Dermis microvascular lymphatic vessel endothelial cell (primary cell): ENCODE measurements at places on chromosomes 3 and 15.

DNA sequence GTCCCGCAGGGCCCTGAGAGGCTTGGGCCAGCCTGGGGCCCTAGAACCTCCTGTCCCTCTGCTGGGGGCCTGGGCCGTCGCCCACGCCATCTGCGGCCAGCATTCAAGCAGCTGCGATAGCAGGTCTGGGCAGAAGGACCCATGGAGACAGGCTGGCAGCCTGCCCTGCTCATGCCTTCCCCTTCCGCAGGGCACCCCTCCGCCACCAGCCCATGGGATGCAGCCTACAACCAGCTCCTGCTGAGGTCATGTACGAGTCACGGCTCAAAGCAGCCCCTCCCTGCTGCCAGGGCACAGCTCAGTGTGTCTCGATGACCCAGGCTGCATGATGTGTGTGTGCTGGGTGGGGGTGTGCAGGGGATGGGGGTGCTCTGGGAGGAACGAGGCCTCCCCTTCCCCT lies 27.8 kb downstream of the DUSP7 start:
- no peak for DNase-seq

GRCh38 chr3:41716471-41716870 lies 245.4 kb downstream of the ULK4 start:
- peak; percentile 39 for DNase-seq

GRCh38 chr3:194285850-194286197 lies 65.3 kb downstream of the CPN2 start:
- DNase-seq, result no peak

GRCh38 chr3:130488288-130488687 lies 28.7 kb upstream of the COL6A6 start:
- no peak for DNase-seq

DNA sequence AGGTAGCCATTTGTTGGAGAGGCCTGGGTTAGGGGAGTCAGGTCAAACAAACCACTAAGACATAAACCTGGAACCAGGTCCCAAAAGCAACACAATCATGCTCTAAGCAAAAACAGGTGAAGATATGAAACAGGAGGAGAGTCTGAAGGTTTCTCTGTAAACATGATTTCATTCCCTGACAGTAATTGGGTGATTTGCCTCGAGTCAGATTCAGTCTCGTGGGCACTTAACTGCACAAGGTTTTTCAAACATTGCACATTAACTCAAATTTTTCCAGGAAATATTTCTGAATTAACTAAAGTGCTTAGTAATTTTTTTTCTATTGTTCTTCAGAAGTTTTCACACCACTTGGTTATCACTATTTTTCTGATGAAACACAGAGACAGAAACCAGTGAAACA lies 27.8 kb downstream of the RORA start:
- no peak for DNase-seq

GRCh38 chr15:85494048-85494777 lies 113.8 kb downstream of the AKAP13 start:
- peak; percentile 95 for DNase-seq

DNA sequence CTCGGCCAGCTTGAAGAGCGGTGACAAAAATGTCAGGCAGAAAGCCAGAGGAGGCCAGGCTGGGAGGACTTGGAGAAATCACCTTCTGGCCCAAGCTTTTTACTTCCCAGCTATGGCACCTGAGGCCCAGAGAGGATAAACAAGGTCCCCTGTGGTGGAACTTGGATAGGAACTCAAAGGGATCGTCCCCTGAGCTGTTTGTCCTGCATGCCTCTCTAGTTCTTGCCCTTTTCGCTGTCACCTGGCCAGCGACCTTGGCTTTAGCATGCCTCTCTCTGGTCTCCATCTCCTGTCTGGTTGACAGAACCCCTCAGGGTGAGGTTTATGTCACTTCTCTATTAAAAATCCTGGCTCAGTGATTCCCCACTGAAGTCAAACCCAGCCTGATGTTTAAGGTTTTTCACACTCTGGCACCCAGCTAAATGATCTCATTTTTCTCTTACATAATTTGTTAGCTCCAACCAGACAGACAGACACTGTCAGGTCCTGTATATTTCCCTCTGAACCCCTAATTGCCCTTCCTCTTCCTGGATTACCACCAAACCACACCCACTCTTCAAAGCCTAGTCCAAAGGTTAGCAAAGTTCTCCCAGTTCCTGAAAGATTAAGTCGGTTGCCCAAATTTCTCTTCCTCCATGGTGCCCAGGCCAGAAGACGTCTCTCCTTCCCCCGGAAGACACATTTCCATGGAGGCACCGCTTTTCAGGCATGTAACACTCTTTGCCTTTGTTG lies 169.1 kb downstream of the FAM43A start:
- no peak for DNase-seq

GRCh38 chr3:10757821-10758130 lies 58.3 kb upstream of the SLC6A11 start:
- no peak for DNase-seq

DNA sequence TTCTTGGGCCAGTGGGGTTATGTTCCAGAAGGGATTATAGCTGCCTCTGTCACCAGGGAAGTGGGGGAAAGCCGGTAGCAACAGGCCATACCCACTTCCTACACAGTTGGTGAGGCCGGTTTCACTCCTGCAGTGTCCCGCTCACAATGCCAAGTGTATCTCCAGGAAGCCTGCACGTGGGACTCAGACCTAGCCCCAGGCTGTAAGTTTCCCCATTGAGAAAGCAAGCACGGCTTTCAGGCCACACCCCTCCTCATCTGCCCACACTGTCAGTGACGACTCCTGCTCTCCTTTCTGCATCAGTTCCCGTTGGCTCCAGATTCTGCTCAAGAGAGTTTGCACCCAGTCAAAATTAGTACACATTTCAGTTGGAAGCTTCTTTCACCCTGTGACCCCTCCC lies 51.6 kb upstream of the CPOX start:
- DNase-seq, result no peak

- DNase-seq, result no peak
These were observed 120.6 kb downstream of the TNIK start for GRCh38 chr3:171339598-171339997.

- DNase-seq, result no peak
These were observed 39.3 kb upstream of the UTS2B start for GRCh38 chr3:191369616-191370010.

DNA sequence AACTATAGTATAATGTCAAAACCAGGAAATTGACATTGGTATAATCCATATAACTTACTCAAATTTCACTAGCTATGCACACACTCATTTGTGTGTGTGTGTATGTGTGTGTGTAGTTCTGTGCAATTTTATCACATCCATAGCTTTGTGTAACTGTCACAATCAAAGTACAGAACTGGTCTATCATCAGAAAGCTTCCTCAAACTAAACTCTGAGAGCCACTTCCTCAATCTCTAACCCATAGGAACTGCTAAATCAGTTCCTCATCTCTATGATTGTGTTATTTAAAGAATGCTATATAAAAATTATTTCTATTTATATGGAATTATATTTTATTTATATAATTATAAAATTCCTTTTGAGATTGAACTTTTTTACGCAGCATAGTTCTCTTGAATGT lies 18.1 kb downstream of the LNP1 start:
- no peak for DNase-seq

DNA sequence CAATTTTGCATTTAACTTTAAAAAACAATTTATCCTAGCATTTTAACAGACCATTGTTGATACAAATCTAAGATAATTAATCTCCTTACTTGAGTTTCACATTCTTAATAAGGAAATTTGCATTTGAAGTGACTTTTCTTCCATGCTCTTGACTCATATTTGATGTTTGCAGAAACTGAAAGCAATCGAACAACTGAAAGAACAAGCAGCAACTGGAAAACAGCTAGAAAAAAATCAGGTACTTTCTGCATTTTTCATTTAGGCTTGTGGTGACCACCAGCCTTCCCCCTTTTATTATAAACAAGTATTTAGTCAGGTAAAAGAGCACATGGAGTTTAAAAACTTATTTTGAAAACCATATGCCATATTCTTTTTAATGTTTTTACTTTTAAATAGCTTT lies 20.1 kb upstream of the SELENOT start:
- no peak for DNase-seq
